ENCODE measurements at places on chromosomes 1 and 21.

DNA sequence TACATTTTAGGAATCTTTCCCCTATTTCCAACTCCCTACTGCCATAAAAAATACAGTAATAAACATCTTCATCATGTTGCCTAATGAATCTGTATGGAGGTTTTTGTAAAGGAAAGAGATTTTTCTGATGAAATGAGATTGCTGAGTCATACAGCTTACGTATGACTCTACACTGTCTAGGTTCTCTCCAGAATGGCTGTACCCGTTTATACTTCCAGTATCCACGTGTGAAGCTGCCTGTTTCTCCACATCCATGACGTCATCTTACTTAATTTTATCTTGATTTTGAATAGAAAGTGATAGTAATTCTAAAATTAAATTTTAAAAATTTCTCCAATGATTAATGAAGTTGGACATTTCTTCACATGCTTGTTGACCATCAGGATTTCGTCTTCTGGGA is 103.7 kb downstream of the COQ8A start:
- no peak for DNase-seq

- DNase-seq = no peak
These were observed 250.2 kb downstream of the CACNA1E start for GRCh38 chr1:181733486-181733885.

- DNase-seq = no peak
These were observed 50.5 kb upstream of the GPR52 start for GRCh38 chr1:174397261-174397660.

DNA sequence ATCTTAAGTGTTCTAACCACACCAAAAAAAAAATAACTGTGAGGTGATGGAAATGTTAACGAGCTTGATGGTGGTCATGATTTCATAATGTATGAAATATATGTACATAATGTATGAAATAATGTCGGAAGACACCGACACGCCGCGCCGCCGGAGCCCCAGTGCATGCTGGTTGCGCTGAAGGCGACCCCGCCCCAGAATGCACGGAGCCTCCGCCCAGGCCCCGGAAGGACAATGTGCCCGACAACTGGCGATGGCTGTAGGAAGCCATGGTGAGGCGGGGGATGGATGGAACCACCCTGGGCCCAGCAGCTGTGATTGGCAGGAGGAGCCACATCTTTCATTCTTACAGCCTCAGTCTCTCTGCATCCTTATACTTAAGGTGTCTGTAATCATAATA is 7.4 kb downstream of the OR2T10 start:
- DNase-seq = no peak

DNA sequence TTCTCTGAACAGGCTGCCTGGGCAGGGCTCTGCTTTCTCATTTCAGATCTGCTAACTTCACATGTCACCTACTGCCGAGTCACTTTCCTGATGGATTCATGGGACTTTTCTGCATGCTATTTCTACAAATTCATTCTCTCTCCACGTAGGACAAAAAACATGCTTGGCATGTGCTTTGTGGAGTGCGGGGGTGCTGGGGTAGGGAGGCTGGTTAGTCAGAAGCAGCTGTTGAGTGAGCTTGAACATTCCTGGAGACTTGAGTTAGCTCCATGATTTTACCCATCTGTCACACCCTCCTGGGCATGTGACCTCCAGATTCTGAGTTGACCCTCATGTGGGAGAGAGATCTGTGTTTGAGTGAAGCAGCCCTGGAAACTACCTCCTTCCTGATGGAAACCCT is 71.4 kb downstream of the UCK2 start:
- DNase-seq = no peak

DNA sequence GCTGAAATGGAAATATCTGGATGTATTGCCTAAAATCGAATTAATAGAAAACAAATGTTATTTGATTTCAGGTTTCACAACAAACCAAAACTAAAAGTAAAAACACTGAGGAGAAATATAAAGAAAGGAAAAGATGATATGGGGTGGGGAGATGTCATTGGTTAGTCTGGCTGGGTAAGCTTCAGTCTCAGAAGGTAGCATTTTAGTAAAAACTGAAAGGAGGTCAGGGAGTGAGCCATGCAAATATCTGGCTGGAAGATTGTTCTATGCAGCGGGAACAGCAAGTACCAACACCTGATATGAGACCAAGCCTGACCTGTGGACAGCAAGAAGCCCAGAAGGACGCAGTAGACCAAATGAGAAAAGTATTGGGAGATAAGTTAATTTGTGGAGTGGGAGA is 264.6 kb downstream of the LRRC40 start:
- DNase-seq = no peak

- peak; percentile 69 for DNase-seq
These were observed 10.8 kb downstream of the SLC37A1 start for GRCh38 chr21:42524341-42525028.

GRCh38 chr1:91894036-91894761 is 8.2 kb upstream of the TGFBR3 start:
- no peak for DNase-seq

DNA sequence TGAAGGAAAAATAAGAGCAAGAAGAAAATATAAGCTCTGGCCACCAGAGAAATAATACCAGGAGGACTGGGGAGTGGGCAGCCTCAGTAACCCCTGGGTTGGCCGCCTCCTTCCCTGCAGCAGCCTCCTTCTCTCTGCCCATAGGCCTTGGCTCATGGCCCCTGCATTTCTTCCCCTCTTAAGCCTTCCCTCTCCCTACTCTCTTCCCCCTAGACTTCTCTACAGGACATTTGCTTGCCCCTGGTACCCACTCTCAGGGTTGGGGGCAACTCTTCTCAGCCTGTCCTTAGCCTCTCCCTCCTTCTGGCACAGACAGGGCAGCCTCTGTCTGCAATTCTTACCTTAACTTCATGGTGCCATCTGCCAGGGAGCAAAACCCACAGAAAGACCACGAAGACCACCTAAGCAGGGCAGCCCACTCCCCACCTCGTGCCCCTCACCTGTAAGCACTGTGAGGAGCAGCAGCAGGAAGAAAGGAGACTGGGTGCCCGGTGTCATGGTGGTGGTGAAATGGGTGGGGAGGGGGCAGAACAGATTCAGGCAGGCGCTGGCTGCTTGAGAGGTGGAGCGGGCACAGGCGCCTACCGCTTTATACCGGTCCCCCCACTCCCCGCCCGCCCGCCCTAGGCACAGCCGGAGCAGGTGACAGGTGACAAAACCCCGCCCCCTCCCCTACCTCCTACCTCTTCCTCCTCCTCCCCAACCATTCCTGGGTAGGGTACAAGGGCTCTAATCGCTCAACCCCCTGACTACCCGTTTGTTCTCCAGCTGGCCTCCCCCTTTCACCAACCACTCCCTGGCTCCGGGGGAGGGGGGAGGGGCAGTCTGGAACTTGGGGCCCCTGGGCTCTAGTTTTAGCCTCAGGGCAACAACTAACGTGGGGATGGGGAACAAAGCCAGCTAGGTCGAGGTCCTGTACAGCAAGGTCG is 15.1 kb downstream of the THBS3 start:
- DNase-seq = no peak

All from ecto neural progenitor cell (in vitro differentiated cells).